ENCODE measurements at places on chromosomes 3 and 15.
A peak's percentile ranks its signal among the peaks of the same experiment; 100 is the strongest.

GRCh38 chr3:101781166-101781565 is 2.2 kb downstream of the NXPE3 start:
- H3K4me3 ChIP-seq: peak overlapping the region; percentile 95
- peaks cover 67% of the 10 kb centered on the region for H3K4me1 ChIP-seq
- H3K36me3 ChIP-seq: peaks cover 22% of the 10 kb centered on the region
- no peak for DNase-seq
- H3K27me3 ChIP-seq: no peaks in the 10 kb centered on the region
- peak overlapping the region; percentile 71 for H3K27ac ChIP-seq

DNA sequence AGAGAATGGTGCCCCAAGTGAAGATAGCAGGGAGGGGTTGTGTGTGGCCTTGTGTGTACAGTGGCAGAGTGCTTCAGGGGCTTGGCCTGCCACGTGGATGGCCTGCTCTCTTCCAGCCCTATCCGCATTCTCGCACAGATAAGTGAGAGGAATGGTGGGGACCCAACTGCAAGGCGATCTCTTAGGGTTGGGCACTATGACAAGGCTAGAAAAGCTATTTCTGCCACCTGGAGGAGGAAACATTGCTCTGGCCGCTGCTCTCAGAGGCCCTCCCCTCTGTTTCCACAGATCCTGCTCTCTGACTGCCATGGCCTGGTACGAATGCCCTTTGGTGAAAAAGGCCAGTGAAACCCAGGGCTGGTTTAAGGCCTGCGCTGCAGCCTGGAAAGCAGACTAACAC is 20.6 kb downstream of the EEFSEC start:
- H3K4me3 ChIP-seq: no peak overlapping the region
- no peaks in the 10 kb centered on the region for H3K27me3 ChIP-seq
- no peak for DNase-seq
- no peak overlapping the region for H3K27ac ChIP-seq
- H3K4me1 ChIP-seq: peaks cover 38% of the 10 kb centered on the region

DNA sequence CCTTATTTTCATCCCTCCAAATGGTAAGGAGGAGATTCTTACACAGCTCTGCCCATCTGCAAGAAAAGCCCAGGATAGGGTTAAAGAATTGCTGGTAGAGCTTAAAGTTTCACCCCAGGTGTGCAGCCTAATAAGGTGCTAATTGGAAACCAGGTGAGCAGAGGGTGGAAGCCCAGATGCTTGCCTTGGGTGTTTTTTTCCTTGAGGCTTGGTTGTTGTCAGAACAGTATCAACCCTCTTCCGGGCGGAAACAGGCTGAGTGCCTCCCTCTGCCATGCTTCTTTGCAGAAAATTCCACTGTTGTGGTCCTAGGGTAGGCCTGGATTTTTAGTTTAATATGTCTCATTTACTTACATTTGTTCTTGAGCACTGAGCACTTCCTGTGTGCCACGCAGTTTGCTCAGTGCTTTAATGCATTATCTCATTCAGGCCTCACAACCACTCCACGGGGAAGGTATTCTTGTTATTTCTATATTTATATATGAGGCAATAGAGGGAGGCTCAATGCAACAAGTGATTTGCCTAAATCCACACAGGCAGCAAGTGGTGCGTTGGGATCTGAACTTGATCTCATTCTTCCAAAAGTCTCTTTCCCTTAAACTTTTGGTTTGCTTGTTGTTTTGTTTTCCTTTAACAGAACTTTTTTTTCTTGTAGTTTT is 115.0 kb upstream of the LRIG1 start:
- DNase-seq: no peak
- H3K4me1 ChIP-seq: peaks cover 10% of the 10 kb centered on the region
- no peaks in the 10 kb centered on the region for H3K27me3 ChIP-seq

GRCh38 chr3:194205675-194206133 is 69.8 kb downstream of the HES1 start:
- H3K4me3 ChIP-seq: peak overlapping the region; percentile 52
- no peak overlapping the region for H3K27ac ChIP-seq
- peaks cover 14% of the 10 kb centered on the region for H3K27me3 ChIP-seq
- H3K36me3 ChIP-seq: no peaks in the 10 kb centered on the region
- peak; percentile 52 for DNase-seq
- peaks cover 18% of the 10 kb centered on the region for H3K4me1 ChIP-seq

DNA sequence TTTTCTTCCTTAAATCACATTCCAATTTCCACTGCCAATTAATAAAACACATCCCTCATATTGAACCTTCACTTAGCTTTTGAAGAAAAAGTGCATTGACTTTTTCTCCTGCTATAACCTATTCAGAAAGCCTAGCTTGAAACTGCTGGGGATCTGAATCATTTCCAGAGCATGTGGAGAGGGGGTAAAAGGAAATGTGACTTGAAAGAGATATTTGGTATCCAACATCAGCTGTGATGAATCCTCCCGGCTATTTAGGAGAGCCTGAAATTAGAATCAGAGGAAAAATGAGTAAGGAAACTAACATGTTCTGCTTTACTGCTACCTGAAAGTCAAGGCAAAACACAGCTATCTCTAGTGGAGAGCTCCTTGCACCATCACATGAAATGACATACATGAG is 2.6 kb upstream of the GNB5 start:
- H3K4me1 ChIP-seq: no peaks in the 10 kb centered on the region
- no peak overlapping the region for H3K4me3 ChIP-seq
- no peak for DNase-seq
- H3K27ac ChIP-seq: no peak overlapping the region
- H3K27me3 ChIP-seq: no peaks in the 10 kb centered on the region
- no peaks in the 10 kb centered on the region for H3K36me3 ChIP-seq

- no peak overlapping the region for H3K4me3 ChIP-seq
- peaks cover 14% of the 10 kb centered on the region for H3K27me3 ChIP-seq
- no peak for DNase-seq
- H3K27ac ChIP-seq: no peak overlapping the region
- no peaks in the 10 kb centered on the region for H3K36me3 ChIP-seq
- H3K4me1 ChIP-seq: no peaks in the 10 kb centered on the region
Measured at GRCh38 chr15:71015342-71015741, 99.9 kb upstream of the THSD4 start.

DNA sequence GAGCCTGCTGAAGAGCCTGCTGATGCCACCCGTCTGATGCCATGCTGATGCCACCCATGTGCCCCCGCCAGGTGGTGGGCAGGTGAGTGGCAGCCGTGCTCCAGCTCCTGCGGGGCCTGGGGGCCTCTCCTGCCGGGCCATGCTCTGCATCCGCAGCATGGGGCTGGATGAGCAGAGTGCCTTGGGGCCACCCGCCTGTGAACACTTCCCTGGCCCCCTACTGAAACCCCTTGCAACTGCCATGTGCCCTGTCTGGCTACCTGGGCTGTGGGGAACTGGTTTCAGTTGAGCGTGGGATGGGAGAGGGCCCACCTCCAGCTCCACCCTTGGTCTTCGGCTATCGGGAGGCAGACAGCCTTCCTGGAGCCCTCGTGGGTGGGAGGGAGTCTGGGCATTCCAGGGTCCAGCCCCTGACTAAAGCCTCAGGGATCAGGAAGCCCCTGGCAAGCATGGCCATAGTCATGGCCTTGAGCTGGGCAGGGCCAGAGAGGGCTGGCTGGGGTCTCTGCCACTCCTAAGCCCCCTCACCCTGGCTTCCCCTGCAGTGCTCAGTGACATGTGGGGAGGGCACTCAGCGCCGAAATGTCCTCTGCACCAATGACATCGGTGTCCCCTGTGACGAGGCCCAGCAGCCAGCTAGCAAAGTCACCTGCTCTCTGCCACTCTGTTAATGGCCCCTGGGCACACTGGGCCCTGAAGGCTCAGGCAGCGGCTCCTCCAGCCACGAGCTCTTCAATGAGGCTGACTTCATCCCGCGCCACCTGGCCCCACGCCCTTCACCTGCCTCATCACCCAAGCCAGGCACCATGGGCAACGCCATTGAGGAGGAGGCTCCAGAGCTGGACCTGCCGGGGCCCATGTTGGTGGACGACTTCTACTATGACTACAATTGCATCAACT is 92.2 kb downstream of the TBC1D2B start:
- no peak overlapping the region for H3K27ac ChIP-seq
- no peak for DNase-seq
- H3K27me3 ChIP-seq: no peaks in the 10 kb centered on the region
- peaks cover 2% of the 10 kb centered on the region for H3K4me1 ChIP-seq
- no peaks in the 10 kb centered on the region for H3K36me3 ChIP-seq

DNA sequence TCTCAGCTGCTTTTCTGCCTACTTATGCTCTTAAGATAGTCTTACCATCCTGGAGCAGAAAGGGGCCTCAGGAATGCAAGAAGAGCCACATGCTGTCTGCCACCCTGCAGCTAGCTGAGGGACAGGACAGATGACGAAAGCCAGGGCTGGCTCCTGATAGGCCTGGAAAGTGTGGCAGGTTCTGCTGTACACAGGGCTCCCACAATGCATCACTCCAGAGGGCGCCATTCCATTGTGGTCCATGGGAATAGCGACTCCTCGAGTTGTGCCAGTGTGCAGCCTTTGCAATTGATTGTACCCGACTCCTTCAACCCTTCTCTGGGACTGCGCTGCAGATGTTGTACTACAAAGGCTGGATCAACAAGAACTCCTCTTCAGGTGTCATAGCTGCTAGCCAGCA is 11.2 kb downstream of the ACAN start:
- no peak for DNase-seq
- H3K36me3 ChIP-seq: no peaks in the 10 kb centered on the region
- H3K27me3 ChIP-seq: peaks cover 7% of the 10 kb centered on the region
- H3K4me3 ChIP-seq: no peak overlapping the region
- no peak overlapping the region for H3K27ac ChIP-seq

DNA sequence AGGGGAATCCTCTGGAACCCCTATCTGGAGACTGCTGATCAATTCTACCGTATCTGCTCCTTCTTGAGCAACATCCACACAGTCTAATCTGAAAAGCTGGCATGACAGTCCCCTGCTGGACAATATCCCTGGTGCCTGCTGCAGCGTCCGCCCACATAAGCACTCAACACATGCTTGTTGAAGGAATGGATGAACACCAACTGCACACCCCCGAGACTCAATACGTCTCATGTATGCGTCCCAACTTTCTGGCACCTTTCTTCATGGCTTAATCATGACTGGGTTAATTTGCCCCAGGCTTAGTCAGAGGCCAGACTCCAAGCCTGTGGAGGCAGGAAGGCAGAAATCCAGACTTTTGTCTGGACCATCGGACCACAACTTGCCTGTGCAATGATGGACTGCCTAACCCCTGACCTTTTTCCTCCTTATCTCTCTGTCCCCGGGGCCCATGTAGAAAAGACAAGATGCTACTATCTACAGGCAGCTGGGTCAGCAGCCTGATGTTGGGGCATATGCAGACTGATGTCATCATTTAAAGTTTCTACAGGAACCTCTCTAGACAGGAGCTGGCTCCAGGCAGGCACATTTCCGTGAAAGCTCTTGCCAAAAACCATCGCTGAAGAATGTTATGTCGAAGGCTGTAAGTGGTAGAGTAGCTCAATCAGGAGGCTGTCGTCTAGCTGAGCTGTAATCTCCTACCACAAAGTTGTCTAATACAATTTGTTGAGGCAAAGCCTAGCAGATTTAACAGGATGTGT is 114.1 kb upstream of the TPM1 start:
- no peak overlapping the region for H3K4me3 ChIP-seq
- peaks cover 22% of the 10 kb centered on the region for H3K27me3 ChIP-seq
- no peaks in the 10 kb centered on the region for H3K36me3 ChIP-seq

DNA sequence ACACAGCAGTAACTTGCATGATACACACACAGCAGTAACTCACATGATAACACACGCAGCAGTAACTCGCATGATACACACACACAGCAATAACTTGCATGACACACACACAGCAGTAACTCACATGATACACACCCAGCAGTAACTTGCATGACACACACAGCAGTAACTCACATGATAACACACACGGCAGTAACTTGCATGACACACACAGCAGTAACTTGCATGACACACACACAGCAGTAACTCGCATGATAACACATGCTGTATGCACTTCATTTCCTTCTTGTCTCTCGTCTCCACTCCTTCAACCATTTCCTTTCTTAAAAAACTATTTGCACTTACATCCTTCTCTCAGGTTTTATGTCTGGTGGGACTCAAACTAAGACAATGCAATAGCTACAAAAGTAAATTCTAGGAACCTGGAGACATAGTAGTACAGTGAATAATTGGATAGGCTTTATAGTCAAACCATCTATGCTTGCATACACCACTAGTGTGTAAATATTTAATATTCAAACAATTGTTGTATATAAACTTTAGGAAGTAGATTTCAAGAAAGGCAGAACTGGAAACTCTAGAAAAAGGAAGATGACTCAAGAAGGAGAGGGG is 130.8 kb downstream of the UACA start:
- no peak overlapping the region for H3K27ac ChIP-seq
- no peak for DNase-seq
- H3K4me1 ChIP-seq: peaks cover 15% of the 10 kb centered on the region
- no peak overlapping the region for H3K4me3 ChIP-seq
- H3K27me3 ChIP-seq: peaks cover 5% of the 10 kb centered on the region

DNA sequence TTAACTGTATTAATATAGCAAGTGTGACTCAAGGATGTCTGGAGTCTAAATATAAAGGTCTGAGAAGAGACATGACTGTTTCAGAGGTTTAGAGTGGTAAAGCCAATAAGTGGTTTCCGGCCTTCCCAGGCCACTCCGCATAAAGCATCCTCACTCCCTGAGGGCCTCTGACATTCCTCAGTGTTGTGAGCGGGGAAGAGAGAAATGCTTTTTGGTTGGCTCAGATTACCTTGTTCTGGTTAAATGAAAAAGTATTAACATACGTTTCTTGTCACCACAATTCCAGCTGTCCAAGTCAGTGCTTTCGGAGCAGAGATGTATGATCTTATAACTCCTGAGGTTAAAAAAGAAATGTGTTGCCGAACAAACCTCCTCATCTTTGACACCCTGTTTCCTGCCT is 103.8 kb downstream of the RBMS3 start:
- no peak for DNase-seq
- H3K27me3 ChIP-seq: no peaks in the 10 kb centered on the region
- H3K36me3 ChIP-seq: no peaks in the 10 kb centered on the region
- no peak overlapping the region for H3K27ac ChIP-seq
- H3K4me3 ChIP-seq: no peak overlapping the region
- peaks cover 4% of the 10 kb centered on the region for H3K4me1 ChIP-seq

Data from activated naive CD4-positive, alpha-beta T cell treated with anti-CD3 and anti-CD28 coated beads for 36 hours (primary cell).